Neural crest cell (in vitro differentiated cells): ENCODE measurements at places on chromosomes 7 and 10. TPM values are rescaled to one million over a fixed set of nuclear protein-coding genes. Genes with fewer than 3 reads are reported as not detected.

DNA sequence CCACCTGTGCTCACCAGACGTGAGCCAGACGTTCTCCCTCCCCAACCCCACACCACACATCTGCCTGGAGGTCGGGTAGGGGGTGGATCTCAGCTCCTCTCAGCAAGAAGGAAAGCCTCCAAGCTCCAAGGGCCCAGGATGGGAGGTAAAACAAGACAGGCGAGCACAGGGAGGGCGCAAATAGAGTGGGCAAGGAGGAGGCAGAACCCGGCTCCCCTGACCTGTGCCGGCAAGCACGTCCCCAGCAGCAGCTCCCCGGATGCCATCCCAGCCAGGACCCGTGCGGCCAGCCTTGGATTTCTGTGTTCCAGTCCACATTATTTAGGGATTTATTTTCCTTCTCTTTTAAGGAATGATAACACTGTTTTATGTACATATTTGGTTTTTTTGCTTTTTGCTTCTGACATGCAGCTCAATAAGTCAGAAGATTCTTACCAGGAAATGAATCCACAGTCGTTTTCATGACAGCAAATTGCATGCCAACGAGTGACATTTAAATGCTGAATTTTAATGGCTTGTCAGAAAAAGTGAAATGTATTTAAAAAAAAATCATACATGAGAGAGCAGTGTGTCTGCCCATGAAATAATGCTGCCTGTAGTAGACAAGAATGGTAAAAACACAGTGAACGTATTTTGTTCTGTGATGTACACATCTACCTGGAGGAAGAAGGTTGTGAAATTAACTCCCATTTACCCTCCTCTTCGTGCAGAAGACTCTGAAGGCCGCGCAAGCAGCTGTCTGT lies 276.5 kb downstream of the PTPRN2 start:
- no peak for DNase-seq

Gene VSTM2A
- total RNA-seq, result 0.79 and 1.0 TPM in 2 replicates

DNA sequence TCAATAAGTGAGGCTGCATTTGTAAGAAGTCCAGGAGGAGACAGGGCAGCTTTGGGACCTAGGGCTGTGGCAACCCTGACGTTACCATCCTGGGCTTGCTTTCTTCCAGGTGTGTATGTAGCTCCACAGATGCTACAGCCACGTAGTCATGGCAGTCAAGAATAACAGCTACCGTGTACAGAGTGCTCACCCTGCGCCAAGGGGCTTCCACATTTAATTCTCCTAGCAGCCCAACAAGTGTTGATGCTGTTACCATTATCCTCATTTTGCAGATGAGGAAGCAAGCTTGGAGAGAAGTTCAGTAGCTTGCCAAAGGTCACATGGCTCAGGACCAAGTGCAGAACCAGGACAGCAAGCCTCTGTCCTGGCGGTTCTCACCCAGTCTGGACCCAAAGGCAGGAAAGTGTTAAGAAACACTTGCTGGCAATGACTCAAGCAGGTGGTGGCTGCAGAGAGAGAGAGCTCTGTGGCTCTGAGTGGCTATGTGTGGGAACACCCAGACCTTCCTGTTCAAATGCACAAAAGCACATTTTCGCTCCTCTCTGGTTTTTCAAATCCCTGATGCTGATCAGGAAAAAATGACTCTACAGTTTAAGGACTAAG lies 89.8 kb downstream of the CREM start:
- DNase-seq, result no peak

GRCh38 chr10:49367600-49367999 lies 28.3 kb downstream of the DRGX start:
- DNase-seq, result no peak

GRCh38 chr7:108203537-108203936 lies 73.4 kb upstream of the LAMB4 start:
- DNase-seq, result no peak

- DNase-seq, result no peak
Observed at GRCh38 chr7:47577321-47577919, 4.5 kb downstream of the TNS3 start.

DNA sequence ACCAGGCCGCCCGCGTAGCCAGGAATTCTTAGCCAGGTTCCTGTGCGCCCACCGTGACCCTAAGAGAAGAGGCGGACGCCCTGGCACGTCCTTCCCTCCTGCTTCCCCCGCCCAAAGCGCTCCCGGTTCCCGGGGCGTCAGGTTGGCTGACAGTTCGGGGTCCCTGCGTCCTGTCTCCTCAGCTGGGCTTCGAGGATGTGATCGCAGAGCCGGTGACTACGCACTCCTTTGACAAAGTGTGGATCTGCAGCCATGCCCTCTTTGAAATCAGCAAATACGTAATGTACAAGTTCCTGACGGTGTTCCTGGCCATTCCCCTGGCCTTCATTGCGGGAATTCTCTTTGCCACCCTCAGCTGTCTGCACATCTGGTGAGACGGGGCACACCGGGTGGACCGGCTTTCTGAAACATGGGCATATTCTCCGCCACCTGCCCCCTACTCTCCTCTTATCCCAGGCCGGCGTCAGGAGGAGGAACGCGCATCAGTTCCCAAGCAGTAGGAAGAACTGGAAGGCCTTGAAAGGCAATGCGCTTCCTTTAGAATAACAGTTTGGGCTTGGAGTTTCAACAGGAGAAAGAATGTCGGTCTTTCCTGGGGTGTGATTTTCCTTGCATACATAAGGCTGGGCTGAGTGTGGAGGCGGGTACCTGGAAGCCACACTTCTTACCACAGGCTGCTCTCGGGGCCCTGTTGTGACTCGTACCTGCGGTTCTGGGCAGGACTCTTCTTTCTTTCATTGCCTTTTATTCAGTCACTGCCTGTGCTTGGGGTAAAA lies 728 bp downstream of the CAV2 start:
- peak; percentile 14 for DNase-seq

DNA sequence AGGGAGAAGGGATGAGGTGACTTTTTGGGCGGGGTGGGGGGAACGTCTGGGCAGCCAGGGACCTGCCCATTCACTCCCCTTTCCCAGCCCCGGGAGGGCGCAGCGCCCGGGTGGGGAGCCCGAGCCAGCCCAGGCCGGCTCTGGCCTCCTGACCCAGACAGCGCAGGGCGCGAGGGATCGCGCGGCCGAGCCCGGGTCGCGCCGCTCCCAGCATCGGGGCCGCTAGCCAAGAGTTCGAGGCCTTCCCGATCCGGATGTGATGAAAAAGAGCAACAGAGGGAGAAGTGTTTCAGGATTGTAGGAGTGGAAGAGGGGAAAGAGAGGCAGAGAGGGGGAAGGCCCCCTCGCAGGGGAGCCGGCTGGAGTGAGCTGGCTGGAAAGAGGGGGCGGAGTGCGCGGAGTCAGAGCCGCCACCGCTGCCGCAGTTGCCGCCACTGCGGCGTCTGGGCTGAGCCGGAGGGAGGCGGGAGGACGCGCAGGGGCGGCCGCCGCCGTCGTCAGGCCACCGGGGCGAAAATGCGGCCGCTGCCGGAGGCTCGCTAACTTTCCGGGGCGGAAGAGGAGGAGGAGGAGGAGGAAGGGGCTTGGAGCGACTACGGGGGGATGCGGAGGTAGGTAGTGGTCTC lies at the start of gene MDFIC:
MDFIC (plus strand) TSS at position 69 of the 626 bp plus-strand sequence. CDS start 940 bp downstream, outside the sequence.
- peak; percentile 39 for DNase-seq

Gene ADAM22
- 12.1 and 13.4 TPM in 2 replicates for total RNA-seq

- no peak for DNase-seq
Observed at GRCh38 chr7:74606101-74606908, 51.2 kb upstream of the GTF2I start.

DNA sequence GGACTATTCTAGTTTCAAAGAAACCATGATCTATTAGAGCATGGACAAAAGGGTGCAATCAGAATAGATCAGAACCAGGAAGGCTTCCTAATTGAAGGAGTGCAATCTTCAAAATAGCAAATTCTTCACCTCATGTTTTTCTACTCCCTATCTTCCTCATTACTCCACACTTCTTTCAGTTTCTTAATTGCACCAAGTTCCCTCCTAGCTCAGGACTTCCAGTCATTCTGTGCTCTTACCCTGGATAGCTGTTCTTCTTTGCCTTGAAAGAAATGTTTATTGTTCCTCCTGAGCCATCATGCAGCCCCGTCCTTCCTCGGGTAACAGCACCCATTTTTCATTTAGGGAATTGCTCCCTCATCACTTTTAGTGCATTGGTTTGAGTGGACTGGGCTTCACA lies 23.1 kb downstream of the TRPV5 start:
- DNase-seq, result no peak

Gene ADAM12
- 81.4 and 82.4 TPM in 2 replicates for total RNA-seq

- DNase-seq, result no peak
Observed at GRCh38 chr7:129950191-129950932, 2.4 kb downstream of the UBE2H start.

- DNase-seq, result no peak
Observed at GRCh38 chr7:117949232-117949631, 76.0 kb upstream of the CTTNBP2 start.

- no peak for DNase-seq
Observed at GRCh38 chr7:155761162-155761561, 51.1 kb downstream of the SHH start.

DNA sequence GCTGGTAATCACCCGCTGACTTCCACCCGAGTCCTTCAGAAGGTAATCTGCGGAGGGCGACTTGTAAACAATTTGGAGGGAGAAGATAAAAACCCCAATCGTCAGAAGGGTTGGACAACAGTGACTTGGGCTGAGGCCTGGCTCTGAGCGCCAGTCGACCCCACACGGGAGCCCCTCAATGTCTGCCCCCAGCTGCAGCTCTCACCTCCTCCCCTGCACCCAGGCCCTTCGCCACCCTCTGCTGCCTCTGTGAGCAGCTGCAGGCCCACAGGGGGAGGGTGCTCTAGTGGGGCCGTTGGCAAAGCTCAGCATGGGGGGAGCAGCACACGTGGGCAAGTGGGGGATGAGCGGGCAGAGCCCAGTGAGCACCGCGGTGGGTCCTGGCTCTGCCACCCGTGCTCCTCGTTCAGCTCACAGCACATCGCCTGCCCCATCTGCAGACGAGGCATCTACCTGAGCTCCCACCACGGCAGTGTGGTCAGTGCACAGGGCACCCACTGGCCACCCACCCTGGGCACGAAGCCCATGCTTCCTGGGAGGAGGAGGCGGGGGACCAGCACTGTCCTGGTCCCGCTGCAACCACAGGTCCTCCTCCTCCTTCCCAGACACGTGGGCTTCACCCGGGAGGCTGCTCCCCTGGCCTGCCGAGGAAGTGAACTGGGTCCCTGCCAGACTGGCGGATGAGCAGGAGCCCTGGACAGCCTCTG lies 280.5 kb downstream of the ELFN1 start:
- no peak for DNase-seq

DNA sequence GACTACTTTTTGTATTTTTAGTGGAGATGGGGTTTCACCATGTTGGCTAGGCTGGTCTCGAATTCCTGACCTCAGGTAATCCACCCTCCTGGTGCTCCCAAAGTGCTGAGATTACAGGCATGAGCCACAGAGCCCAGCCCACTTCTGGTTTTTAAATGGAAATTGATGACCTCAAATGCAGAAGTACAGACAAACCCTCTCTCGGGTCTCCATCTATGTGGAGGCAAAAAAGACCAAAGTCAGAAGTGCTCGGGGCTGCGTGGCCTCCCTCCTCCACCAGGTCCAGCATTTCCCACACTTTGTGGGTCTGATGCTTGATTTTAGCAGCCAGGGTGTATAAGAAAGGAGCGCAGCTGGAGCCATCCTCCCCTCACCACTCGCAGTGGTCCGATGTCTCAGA lies 187.3 kb upstream of the AUTS2 start:
- no peak for DNase-seq

DNA sequence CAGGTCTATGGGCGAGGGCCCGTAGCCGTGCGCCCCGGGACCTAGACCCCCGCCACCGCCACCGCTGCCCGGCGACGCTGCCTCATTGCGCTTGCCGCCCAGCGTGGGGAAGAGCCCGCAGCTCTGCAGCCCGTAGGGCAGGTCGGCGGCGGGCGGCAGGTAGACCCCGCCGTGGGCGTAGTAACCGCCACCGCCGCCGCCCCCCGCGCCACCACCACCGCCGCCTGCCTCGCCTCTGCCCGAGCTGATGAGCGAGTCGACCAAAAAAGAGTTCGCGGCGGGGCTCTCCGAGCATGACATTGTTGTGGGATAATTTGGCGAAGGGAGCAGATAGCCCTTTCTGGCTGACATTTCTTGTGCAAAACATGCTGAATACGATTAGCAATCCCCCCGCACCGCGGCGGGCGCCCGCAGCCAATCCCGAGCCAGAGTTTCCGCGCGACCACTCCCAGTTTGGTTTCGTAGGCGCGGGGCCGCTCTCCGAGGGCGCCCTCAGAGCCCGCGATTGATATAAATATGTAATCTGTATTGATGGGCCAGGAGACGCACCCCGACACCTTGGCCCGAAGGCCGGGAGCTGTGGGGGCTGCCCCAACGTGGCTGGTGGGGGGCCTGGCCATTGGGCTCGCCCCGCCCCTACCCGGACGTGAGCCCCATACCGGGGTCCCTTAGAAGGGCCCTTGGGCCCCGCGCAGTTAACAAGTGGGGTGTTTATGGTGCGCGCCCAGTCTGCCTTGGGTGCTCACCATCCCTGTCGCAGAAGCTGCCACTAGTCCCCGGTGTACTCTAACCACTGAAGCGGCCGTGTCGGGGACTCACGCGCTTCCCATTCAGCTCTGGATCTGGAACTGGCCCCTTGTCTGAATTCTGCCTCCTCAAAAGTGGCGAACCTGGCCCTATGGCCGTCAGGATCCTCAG lies at the start of gene HOXA10:
HOXA10 (minus strand) TSS at position 365 of the 918 bp plus-strand sequence; CDS start at position 351, 14 bp downstream.
- no peak for DNase-seq

DNA sequence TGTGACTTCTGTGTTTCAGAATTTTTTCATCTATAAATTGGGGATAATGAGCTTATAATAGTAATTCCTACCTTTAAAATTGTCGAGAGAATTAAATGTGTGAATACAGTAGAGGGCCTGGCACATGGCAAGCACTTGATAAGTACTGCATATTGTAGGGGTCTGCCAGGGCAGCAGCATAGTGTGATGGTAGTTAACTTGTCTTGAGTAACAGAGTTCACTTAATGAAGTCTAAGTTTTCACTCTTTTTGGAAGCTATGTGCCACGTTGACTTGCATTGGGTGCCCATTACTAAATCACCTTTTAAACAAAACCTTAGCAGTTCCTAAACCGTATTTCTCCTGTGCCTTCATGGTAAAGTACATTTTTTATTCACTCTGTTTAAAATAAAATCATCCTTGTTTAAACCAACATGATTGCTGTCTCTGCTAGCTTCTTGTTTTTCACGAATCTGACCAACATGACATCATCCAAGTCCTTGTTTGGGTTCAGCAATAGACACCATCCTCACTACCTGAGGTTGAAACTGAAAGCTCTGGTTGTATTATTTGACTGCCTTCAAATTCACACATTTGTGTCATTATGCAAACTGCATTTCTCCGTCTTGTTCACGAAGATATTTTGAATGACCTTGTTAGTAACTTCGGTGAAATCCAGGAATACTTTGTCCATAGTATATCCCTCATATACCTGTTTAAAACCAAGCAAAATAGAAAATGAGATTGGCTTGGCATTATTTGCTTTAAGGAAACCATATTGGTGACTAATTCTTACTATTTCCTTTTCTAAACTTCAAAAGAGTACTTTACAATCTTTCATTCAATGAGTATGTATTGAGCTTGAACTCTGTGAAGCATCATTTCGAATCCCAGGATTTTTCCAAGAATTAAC lies 340.2 kb downstream of the SUGCT start:
- no peak for DNase-seq

DNA sequence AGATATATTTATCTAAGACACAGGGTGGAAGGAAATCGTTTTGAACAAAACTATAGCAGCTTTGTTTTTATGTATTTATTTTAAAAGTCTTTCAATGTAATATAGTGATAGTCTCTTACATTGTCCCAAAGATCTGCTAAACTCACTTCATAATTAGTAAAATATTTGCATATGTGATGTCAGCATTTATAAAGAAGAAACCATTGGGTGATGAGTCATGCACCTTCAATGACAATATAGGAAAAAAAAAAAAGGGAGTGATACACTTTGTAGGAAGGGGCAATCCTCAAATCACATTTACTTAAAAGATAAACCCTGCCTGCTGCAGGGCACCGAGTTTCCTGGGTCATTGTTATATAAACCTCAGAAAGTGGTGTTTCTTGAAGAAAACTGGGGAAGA lies 112.4 kb upstream of the SEMA3C start:
- DNase-seq, result no peak

Gene H2BK1
- not detected in 2 replicates for total RNA-seq
